ENCODE measurements at places on chromosomes 7 and 10.

- no peak for DNase-seq
These were observed 257.1 kb downstream of the CAMK1D start for GRCh38 chr10:12606461-12606860.

- DNase-seq = peak; percentile 57
These were observed 33.7 kb downstream of the STAMBPL1 start for GRCh38 chr10:88913788-88914187.

DNA sequence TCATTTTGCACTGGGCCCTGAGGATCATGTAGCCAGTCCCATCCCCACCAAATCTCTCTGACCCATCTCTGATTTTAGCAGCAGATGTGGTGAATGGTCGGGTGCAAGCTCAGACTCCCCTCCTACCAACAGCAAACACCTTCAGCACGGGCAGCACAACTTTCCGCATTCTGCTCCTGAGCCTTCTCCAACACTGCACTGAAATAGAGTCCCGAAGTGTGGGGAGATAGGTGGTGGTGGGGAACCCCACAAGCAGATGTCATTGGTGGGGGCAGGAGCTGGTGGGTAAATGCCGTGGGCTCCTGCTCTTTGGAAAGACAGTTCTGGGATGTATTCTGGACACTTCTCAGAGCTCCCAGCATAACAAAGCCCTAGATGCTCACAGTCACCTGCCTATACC is 9.6 kb upstream of the CTBP2 start:
- DNase-seq = no peak

- DNase-seq = no peak
These were observed 216.9 kb downstream of the POLR1F start for GRCh38 chr7:19491821-19492452.

DNA sequence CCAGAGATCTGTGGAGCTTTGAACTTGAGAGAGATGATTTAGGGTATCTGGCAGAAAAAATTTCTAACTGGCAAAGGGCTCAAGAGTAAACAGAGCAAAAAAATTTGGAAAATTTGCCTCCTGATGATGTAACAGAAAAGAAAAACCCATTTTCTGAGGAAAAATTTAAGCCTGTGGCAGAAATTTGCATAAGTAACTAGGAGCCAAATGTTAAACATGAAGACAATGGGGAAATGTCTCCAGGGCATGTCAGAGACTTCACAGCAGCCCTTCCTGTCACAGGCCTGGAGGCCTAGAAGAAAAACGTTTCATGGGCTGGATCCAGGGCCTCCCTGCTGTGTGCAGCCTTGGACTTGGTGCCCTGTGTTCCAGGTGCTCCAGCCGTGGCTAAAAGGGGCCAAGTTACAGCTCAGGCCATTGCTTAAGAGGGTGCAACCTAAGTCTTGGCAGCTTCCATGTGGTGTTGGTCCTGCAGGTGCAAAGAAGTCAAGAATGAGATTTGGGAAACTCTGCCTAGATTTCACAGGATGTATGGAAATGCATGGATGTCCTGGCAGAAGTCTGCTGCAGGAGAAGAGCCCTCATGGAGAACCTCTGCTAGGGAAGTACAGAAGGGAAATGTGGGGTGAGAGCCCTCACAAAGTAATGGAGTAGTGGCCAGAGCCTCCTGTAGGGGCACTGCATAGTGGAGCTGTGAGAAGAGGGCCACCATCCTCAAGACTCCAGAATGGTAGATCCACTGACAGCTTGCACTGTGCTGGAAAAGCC is 8.1 kb downstream of the SEMA3D start:
- DNase-seq = no peak

- no peak for DNase-seq
These were observed 5.6 kb upstream of the MUC3A start for GRCh38 chr7:100943693-100944092.

DNA sequence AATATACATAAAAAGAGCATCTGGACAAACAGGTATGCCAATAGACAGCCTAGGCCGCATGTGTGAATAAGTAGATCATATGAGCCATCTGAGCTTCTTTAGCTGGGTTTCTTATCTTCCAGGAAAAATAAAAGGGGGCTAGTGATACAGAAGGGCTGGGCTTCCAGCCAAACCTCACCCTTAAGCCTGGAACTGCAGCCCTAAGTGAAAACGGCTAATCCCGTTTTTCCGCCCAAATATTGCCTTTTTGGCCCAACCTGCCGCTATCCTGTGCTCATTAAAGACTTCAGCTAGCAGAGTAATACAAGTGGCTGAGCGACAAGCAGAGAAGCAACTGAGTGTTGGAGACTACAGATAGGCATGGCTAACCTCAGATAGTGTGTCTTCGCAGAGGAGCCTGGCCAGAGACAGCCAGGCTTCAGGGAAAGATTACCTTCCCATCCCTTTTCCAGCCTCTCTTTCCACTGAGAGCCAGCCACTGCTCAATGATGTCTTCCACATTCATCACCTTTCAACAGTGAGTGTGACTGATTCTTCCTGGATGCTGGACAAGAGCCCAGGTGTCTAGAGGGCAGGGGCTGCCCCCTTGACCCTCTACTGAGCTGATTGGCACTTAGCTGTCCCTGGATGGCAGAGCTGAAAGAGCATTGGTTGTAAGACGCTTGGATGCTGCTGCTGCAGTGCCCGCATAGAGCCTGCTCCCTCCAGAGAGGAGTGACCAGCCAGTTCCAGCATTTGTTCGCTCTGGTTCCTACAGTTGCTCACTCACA is 108.9 kb downstream of the ITGB8 start:
- DNase-seq = no peak

DNA sequence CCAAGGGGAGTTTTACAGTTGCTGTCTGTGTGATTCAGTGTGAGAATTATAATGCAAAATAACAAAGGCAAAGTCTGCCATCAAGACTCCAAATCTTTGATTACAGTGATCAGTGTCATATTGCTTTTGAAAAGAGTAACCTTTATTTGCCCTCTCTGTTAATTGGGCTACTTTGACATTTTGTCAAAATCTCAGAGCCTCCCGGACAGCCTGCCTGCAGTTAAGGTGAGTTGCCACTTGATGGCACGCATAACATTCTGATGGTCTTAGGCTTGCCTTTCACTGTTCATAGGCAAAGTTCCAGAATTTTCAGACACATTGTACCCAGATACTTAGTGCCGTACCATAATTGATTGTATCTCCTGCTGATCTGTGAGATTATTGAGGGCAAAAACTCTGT is 253.5 kb downstream of the ABCA13 start:
- no peak for DNase-seq

DNA sequence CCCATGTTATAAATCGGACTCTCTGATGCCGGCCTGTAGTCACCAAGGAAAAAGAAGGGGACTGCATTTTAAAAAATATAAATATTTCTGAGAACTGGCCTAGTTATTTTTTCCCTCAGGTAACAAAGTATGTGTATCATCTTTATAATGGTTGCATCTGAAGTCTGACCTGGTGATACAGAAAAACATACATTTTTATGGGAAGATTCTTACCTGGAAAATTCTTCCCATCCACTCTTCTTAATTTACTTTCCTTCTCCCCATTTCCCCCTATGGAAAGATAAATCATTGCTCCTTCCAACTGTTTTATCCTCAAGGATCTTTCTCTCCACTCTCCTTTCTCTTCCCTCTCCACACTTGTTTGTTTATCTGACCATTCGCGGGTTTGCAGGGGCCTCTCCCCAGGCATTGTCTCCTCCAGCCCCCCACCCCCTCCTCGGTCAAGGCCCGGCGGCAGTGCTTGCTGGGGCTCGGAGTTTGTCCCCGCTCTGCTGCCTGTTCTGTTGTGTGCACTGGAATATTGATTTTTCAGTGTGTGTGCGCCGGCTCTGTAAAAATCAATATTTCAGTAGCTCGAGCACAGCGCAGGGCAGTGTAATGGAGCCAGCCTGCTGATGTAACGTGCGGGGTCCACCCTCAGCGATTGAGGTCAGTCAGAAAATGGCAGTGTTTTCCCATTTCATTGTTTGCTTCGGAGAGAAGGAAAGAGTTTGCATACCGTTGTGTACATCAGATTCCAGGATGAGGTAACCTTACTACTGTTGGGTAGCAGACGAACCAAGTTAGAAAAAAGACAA is 199.5 kb upstream of the NFE2L3 start:
- DNase-seq = no peak

DNA sequence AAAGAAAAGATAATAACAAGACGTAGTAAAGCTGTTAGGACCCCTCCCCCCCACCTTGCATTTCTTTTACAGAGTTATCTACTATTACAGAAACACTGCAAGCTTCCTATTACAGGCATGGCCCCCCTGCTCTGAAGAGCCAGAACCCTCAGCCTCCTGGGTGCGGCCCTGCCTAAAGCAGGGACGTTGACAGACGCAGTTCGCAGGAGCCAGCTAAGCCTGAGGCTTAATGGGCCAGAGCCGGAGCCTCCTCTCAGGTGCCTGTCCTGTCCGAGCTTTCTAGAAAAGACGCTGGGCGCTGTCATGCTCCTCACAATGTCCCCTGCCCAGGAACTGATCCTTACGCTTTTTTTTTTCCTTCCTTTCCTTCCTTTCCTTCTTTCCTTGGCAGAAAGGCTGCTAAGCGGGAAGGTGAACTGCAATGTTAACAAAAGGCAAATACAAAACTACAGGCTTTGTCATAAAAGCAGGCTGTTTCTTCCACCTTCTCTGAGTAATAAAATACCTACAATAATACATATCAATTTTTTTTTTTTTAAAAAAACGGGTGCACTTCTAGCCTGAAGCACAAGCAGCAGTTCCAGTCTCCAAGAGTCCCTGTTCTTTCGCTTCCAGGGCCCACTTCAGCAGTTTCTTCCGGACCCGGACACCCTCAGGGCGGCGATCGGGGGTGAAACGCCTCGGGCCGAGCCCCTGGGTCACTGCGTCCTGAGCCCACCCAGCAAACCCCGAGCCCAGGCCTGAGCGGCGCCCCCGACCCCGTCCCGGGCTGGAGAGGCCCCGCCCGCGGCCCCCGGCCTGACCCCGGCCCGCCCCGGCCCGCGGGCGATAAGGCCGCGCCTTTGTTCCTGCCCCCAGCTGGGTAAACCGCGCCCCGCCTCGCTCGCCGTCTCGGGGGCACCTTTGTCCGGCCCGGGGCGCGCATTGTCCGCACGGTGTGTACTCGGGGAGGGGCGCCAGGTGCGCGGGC is 11.2 kb downstream of the MNX1 start:
- no peak for DNase-seq

Measured in NCI-H1694 treated with DMSO at 0.1 percent for 48 hours (cell line).